ENCODE measurements at places on chromosomes 3 and 15.

DNA sequence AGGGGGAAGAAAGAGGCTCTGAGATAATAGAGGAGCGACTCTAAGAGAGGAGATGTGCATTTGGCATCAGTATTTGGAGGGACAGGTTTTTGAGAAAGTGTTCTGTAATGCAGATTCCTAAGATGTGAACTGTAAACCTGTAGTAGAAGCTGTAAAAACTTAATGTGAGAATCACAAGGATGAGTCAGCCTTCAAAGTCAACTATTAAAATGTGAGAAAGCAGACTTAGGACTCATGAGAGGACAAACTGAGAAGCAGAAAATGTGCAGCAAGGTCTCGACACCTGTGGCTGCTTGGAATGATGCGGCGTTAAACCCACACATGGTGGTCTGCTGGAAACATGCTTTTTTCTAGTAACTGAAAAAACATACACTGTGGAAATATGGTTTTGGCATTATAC is 36.0 kb downstream of the USP13 start:
- DNase-seq = no peak

- DNase-seq = no peak
Measured at GRCh38 chr3:175002732-175003143, 143.6 kb downstream of the NAALADL2 start.

- no peak for DNase-seq
Measured at GRCh38 chr3:175211466-175211865, 352.3 kb downstream of the NAALADL2 start.

- DNase-seq = no peak
Measured at GRCh38 chr3:172173316-172174254, 134.2 kb downstream of the FNDC3B start.

DNA sequence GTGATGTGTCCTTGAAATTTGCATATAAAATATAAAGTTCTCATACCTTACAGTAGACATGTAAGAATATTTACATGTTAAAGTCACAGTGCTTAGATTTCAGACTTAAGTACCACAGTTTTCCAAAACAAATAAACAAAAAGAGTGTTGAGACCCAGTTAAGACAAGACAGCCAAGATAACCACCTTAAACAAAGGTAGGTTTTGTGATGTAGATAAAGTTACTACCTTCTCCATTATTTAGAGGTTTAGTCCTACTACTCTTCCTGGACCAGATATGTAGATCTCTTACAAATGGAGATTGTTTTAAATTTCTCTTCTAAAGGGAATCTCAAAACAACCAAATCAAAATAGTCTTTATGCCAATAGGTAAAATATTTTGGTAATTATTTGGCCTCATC is 15.7 kb downstream of the OR5H15 start:
- no peak for DNase-seq

DNA sequence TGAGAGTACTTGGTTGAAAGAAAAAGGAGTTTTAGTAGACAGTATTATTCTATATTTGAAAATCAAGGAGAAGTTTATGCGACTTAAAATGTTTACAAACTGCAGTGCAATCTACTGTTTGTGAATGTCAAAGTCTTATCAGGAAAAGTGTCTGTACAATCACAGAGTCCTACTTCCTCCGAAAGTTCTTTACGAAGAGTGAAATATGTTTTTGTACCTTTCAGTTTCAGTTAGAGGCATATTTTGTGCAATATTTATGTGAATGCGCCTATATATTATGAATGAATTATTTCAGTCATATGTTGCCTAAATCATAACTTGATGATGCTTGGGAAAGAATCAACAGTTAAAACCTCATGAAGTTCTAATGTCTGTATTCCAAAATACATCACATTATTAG is 31.5 kb downstream of the NGRN start:
- DNase-seq = no peak

DNA sequence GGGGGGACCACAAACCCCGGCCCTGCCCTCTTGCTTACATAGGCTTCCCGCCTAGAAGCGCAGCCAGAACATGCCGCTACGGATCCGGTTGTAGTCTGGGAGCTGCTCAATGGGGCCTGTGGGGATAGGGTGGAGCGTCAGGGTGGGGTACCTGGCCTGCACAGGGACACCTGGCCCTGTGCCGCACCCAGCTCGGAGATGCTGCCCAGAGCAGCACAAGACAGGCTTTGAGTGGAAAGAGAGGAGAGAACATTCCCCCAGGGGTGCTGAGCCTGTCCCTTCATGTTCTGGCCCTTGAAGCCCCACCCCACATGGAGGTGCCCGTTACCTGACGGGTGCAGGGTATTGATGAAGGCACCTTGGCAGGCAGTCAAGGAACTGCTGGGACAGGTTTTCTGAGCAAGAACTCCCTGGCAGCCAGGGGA is 4.0 kb upstream of the COL7A1 start:
- no peak for DNase-seq

GRCh38 chr3:37505415-37505814 is 331.0 kb upstream of the LRRFIP2 start:
- DNase-seq = no peak

DNA sequence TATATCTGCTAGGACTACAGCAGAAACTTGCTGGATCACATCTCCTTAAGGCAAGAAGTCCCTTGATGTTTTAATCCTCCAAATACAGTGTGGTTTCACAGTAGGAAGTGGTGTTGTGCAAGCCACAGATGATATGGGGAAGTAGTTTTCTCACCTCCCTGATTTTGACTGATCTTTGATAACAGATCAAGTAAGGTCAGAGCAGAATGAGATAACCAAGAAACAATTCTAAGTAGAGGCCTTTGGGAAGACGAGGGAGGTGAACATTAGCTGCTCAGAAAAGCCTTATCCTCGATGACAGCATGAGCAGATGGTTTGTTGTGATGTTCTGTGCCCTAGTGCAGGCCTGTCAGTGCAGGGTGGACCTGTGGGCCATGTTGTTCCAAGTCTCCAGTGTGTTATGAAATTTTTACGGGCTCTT is 61.3 kb downstream of the RIOX2 start:
- no peak for DNase-seq

DNA sequence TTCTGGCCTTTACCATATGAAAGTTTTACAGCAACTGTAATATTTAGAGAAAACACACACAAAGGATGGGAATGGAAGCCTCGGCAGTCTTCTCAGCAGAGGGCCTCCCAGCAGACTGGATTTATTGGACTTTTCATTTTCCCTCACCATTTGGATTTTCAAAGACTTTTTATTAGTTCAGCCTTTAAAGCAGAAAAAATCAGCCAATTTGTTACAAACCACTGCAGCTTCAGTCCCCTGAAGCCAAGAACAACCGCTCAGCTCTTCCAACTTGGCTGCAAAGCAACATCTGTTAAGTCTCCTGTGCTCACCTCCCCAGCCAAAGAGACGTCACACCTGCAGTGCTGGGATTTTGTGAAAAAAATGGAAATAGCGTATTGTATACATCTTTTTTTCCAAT is 120.8 kb downstream of the GMPS start:
- no peak for DNase-seq

DNA sequence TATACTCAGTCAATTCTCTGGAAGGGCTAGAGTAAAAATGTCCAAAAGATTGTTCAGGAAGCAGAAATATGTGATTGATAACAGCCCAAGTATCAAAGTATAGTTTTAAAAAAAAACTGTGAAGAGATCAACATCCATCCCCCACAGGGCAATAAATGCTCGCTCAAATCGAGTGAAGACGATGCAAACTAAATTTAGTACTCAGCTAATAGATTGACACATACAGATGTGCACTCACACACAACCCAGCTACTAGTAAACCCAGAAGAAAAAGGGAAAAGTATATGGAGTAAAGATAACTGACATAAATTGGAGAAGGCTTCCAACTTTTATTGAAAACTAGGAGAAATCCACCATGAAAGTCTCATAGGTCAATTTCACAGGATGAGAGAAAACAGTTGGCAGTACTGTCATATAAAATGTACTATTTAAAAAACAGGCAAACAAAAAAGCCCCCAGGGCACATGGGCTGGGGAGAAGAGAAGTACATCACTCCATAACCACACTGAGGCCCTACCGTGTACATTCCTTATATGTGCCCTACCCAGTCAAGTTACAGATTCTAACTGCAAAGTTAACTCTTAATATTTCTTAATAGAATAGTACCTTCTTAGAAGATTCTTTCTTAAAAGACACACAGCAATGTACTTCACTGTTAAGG is 125.7 kb downstream of the TBL1XR1 start:
- DNase-seq = no peak

DNA sequence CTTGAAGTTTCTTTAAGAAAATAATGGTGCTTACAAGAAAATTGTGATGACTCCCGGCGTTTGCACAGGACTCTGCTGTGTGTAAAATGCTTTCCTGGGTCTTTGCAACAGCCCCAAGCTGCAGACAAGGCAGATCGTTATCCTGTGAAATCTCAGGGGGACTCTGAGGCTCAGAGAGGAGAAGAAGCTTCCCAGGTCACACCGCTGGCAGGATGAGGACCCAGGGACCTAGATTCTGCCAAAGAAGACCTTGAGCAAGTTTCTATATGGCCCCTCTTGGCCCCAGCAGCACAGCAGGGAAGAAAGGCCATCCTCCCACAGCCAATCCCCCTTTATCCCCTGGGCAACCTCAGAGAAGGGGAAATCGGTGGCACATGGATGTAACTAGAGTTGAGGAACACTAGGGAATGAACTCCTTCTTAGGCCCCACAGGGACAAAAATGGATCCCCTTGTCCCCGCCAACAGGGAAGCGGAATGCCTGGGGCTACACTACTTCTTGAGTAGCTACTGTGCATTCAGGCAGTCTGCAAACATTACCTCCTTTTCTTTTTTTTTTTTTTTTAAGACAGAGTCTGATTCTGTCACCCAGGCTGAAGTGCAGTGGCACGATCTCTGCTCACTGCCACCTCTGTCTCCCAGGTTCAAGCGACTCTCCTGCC is 72.8 kb downstream of the CPN2 start:
- DNase-seq = no peak

DNA sequence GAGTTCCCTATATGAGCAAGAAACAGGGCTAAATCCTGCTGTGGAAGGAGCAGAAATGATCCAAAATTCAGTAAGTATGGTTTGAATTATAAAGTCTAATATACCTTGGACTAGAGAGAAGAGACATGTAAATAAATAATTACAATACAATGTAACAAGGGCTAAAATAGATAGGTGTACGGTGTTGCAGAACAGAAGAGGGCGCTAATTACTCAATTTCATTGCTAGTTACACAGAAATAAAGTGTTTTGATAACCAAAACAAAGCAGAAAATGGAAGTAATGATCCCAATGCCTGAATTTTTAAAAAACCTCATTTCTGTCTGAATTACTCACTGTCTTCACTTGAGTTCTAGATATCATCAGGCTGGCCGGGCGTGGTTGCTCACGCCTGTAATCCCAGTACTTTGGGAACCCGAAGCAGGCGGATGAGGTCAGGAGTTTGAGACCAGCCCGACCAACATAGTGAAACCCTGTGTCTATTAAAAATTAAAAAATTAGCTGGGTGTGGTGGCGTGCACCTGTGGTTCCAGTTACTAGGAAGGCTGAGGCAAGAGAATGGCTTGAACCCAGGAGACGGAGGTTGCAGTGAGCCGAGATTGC is 8.3 kb upstream of the PLCH1 start:
- peak; percentile 43 for DNase-seq

GRCh38 chr15:66847565-66847991 is 145.5 kb downstream of the SMAD6 start:
- DNase-seq = no peak

DNA sequence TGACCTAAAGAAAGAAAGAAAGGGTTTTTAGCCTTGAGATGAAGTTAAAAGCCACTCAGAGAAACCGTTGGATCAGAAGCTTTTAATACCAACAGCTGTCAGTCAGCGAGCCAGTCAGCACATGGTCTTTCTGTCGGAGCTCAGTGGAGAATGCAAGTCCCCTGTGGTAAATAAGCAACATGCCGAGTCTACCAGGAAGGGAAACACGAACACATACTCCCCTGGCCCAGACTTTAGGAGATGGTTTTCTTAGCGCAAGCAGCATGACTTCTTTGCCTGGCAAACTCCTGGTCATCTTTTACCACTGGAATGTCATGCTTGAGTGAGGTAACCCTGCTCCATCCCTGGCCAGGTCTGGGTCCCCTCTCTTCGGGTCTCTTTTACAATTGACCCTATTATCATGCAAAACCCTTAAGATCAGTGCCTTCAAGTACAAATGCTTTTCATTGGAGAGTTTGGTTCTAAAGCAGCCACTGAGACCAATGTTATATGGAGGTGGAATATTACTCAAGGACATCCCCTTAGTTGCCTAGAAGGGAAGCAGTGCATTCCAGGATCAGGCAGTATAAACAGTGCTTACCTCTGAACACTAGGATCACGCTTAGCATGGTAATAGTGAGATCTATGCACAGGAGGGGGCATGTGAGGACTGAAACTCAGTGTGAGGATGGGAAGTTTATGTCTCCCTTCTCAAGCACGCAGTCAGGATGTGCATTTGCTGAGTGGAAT is 28.2 kb downstream of the SLCO3A1 start:
- no peak for DNase-seq

GRCh38 chr3:197511130-197511529 is 44.6 kb downstream of the BDH1 start:
- no peak for DNase-seq

DNA sequence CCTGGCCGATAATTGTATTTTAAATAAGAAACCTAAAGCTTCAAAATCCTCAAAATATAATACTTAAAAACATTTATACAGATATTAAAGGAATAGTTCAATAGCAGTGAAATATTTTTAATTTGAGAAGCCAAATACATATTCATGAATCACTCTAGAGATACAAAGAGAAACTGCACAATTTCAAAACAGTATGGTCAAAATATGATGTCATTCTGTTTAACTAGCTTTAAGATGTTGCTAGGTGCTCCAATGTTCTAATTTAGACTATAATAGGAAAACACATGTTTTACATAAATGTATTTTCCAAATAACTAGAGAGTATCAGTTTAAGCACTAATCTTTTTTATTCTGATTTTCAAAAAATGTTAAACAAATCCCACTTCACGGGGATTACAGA is 10.3 kb upstream of the NRROS start:
- DNase-seq = no peak

GRCh38 chr3:9079676-9080075 is 116.4 kb upstream of the RAD18 start:
- DNase-seq = no peak

DNA sequence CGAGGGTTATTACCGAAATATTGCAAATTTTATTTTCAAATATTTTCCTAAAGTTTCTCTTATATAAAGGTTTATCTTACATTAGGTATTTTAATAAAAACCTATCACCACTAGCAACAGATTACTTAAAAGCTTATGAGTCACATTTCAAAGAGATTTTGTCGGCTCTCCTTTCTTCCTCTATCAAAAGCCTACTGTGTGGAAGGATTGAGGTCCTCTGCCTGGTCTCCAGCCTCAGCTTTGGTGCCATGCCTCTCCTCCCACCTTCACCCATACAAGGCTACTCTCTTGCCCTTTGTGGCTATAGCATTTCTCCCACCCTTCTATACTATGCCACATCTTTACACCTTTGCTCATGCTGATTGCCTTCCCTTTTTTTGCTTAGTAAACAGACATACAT is 199.3 kb downstream of the TNIK start:
- no peak for DNase-seq

DNA sequence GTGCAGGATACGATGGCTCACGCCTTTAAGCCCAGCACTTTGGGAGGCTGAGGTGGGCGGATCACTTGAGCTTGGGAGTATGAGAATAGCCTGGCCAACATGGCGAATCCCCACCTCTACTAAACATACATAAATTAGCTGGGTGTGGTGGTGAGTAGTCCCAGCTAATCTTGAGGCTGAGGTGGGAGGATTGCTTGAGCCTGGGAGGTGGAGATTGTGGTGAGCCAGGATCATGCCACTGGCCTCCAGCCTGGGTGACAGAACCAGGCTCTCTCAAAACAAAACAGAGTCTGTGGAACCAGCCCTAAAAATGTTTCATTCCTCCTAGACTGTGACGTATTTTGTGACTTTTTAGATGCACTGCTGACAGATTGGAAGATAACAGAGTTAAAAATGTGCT is 34.3 kb upstream of the RAD51 start:
- no peak for DNase-seq

Measured in hematopoietic multipotent progenitor cell treated with erythropoietin and hydrocortisone succinate and interleukin-3 and kit ligand, for 15 days (in vitro differentiated cells).